ENCODE measurements at places on chromosomes 11 and 22. TPM values are rescaled to one million over a fixed set of nuclear protein-coding genes. Genes with fewer than 3 reads are reported as not detected.

GRCh38 chr11:133681901-133682300 is 149.6 kb upstream of the OPCML start:
- DNase-seq: no peak

DNA sequence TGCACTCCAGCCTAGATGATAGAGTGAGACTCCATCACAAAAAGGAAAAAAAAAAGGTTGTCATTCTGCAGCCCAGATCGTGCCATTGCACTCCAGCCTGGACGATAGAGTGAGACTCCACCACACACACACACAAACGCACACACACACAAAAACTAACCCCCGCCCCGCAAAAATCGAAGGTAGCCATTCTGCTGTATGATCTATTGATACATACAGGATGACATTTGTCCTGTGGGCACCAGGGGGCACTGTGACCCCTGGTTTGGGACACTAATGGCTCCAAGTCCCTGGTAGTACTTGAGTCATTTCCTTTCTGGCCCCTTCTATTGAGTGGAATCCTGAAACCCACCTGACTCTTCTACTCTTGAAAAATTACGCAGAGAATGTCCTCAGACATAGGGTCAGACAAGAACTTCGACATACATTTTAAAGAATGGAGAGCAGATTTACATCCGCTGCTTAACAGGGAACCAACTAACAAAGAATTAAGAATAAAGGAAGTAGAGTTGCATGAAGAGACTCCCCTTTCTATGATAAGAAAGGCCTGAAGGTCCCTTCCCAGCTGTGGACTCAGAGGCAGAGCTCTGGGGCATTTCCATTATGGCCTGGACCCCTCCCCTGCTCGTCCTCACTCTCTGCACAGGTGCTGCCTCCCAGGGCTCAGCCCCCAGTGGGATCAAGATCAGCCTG is 35.0 kb upstream of the PRAME start:
- DNase-seq: peak; percentile 39

The ACAT1 gene
- 357 TPM for total RNA-seq

DNA sequence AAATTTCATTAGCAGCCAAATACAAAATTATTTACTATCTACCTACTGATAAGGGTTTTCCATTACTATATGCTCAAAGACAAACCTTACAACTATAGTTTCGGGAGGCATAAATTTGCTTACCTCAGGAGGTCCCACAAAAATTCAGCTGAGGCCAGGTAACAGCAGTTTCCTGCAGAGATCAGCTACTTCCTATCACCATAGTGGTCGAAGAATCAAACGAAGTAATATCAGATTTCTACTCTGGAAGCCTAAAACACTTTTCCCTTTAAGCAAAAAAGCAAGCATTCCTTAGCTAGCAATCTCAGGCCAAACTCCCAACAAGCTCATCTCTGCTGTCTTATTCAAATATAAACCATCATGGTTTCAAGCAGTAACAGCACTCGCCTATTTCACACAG is 3.1 kb downstream of the NAP1L4 start:
- no peak for DNase-seq

The TMEM191B gene
- not detected for total RNA-seq

DNA sequence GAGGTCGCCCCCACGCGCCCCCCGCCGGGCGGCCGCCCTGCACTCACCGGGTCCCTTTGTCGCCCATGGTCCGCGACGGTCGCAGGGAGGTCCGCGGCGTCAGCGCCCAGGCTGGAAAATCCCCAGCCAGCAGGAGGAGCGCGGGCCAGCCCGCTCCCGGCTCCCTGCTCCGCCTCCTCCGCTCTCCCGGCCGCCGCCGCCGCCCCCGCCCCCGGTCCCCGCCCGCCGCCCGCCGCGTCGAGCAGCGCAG is at the start of gene ARRB1:
TSS of gene ARRB1 (minus strand) at position 121 of the 250 bp plus-strand sequence. CDS start at position 67, 54 bp downstream.
- DNase-seq: peak; percentile 83

The BRSK2 gene
- not detected for total RNA-seq

The GRM5 gene
- total RNA-seq: not detected

The LGALS12 gene
- total RNA-seq: not detected

The OR5B21 gene
- not detected for total RNA-seq

Data from right lobe of liver (tissue), 6 donors.